ENCODE measurements at places on chromosomes 7 and 10. TPM values are rescaled to one million over a fixed set of nuclear protein-coding genes. Genes with fewer than 3 reads are reported as not detected.

DNA sequence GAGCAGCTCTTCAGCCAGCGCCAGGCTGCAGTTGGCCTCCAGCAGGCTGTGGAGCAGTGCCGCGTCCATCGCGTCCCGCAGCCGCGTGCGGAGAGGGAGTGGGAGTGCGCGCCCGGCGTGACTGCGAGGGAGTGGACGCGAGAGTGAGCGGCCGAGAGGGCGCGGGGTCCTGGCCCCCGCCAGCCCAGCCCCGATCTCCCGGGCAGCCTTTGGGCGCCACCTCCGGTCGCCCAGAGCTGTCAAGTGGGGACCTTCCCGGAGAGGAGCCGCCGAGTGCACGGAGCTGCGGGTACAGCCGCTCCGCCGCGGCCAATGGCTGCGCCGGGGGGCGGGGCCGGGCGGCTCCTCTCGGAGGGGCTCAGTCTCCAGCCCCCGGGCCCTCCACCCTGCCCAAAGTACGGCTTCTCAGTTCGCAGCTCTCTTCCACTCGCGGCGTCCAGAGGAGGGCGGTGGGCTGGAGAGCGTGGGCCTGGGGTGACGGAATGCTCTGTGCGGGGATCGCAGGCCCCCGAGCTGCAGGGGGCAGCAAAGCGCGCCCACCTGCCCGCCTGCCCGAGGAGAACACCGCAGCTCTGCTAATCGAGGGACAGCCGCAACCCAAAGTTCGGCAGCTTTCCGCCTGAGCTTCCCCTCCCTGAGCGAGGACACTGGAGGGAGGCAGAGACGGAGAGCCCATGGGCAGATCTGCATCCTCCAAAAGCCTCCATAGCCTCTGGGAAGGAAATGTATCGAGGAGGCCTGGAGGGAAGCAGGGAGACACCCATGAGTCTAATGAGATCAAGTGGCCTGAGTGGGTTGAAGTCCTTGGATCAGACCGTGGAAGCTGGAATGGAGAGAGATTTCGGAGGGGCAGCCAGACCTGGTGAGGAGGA lies at the start of gene CRHR2:
Gene CRHR2, minus strand, starts transcription at position 245 of the 872 bp plus-strand sequence. Its CDS starts 176 bp downstream, at position 69.
- peak; percentile 13 for DNase-seq

- DNase-seq, result no peak
Measured at GRCh38 chr10:12353399-12354242, 4.3 kb downstream of the CAMK1D start.

DNA sequence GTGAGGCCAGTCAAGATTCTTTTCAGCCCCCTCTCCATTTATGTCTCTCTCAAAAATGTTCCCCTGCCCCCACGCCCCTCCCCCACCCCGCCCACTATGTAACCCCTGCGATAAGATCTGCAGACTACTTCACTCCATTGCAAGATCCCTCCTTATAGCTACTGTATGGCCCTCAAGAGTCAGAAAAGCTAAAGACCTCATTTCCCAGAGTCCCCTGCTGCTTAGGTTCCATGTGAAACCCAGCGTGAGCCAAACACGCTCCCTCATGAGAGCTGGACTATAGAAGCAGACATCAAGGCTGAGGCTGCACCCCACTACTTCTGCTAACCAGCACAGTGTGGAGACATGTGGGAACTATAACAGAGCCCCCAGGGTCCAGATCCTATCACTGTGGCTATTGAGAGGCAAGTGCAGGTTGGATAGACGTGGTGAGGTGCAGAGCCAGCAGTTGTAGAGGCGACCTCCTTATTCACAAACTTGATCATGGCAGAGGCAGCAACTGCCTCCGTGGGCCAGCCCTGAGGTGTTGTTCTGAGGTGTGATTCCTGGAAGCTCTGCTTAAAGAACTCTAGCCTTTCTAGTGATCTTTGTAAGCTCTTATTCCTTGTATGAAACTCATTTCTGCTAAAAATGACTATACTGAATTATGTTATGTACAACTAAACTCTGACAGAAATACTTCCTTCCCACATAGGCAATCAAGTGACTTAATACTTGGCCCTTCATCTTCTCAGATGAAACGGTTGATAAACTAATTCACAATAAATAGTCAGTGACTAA lies 117.0 kb upstream of the ARID5B start:
- no peak for DNase-seq

- no peak for DNase-seq
Measured at GRCh38 chr10:32629910-32630309, 184.0 kb downstream of the CCDC7 start.

DNA sequence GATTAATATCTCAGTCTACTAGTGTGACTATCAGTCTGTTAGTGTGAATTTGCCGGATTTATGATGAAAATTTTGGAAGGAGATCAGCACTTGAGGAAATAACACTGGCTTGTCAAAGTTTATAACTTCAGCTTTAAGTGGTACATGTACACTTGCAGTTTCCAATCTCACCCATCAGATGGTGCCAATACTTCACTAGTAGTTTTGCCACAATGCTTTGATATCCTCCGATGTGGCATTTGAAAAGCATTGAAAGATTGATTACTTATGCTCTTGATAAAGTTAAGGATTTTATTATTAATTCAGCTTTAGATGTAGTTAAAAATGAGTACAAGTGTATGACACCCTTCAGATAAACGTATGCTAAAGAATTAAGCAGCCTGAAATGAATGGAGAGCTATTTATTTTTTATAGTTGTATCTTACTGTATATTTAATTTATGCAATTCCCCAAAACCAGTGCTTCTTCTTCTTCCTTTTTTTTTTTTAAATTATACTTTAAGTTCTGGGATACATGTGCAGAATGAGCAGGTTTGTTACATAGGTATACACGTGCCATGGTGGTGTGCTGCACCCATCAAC lies 98.2 kb downstream of the ANLN start:
- peak; percentile 28 for DNase-seq

DNA sequence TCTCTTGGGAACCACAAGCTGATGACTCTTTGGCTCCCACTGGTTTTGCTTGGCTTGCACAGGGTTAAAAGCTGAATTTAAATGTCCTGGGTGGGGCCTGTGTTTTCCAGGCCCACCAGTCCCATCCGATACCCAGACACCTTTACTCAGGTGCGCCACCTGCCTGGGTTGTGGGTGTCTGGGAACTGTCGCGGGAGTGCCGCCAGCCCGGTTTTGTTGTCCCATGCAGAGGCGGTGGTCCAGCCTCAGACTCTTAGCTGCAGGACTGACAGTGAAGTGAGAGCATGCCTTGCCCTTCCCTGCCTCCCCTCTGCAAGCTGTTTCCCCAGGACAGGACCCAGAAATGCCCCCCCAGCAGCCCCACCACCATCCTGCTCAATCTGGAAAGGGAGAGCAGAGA lies 255.6 kb upstream of the ZNF32 start:
- no peak for DNase-seq

- DNase-seq, result peak; percentile 9
Measured at GRCh38 chr10:42753507-42754154, 29.0 kb upstream of the BMS1 start.

DNA sequence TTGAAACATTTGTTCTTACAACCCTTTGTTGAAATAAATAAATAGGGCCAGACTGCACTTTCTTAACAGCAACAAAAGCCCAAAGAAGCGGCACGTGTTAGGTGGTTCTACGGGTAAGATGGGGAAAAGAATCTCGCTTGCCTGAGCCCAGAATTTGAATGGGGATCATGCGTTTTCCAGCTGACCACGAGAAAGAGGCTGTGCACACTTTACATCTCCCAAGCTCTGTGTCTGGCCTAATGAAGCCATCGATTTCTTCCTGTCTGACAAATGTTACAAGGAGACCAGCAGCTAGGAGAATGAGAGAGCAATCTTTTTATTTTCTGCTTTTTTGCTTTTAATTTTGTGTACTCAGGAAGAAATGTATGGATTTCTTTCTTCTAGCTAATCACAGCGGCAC lies 52.2 kb downstream of the FRMD4A start:
- no peak for DNase-seq

GLI3 gene
- 33.0 TPM for polyA plus RNA-seq

OR6V1 gene
- not detected for polyA plus RNA-seq

NPY gene
- polyA plus RNA-seq, result 1.0 TPM

CREB5 gene
- polyA plus RNA-seq, result 15.6 TPM
